ENCODE measurements at places on chromosomes 5 and 9. TPM values are rescaled to one million over a fixed set of nuclear protein-coding genes. Genes with fewer than 3 reads are reported as not detected.

The GLDC gene
- 6.9 TPM for total RNA-seq

The TRAF2 gene
- total RNA-seq = 11.8 TPM

The KIF20A gene
- total RNA-seq = 61.7 TPM

The MSX2 gene
- total RNA-seq = not detected

The BSPRY gene
- total RNA-seq = not detected

The TEK gene
- 89.3 TPM for total RNA-seq

The PCDHGB3 gene
- 6.5 TPM for total RNA-seq

The GRXCR2 gene
- total RNA-seq = not detected

The TMC1 gene
- 0.33 TPM for total RNA-seq

The MSMP gene
- total RNA-seq = 50.3 TPM

The LRSAM1 gene
- 17.6 TPM for total RNA-seq

Measured in vein endothelial cell (primary cell).